ENCODE measurements at places on chromosomes 1 and 21.

DNA sequence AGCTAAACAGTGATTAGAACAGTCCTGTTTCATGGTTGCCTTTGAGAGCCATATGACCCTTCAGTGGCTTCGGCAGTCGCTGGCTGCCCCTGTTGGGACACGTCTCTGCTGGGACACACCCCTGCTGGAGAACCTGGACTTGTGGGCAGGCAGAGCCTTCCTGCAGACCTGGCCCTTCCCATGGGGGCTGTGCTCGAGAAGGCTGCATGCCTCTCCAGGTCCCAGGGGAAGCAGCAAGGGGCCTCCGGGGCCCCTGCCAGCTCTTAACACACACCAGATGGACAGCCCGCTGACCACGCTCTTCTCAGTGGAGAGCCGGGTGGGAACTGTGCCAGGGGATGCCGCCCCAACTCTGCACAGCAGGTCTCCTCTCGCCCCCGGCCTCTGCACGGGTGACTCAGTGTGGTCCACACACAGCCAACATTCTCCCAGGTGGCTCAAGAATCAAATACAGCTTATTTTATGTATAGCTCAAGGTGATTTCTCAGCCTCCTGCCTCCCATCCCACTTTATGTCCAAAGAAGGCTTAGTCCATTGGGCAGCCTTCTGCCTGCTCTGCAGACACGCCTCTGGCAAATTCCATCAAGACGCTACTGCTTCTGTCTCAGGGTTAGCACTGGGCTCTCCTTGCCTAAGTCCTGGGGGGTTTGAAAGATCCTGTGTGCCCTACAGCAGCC is 450.8 kb downstream of the KIF26B start:
- DNase-seq: no peak

- no peak for DNase-seq
Observed at GRCh38 chr1:63638471-63638870, 45.3 kb downstream of the PGM1 start.

DNA sequence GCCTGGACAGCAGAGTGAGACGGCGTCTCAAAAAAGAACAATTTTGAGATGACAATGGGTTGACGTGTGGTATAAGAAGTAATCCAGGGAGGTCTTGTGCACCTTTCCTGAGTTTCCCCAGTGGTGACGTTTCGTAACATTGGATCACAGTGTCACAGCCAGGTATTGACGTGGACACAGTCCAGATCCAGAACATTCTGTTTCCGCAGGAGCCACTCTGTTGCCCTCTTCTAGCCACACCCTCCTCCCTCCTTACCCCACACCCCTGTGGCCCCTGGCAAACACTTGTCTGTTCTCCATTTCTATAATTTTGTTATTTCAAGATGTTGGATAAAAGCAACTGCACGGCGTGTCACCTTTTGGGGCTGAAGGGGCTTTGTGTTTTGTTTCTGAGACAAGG is 6.5 kb upstream of the TRAPPC10 start:
- DNase-seq: no peak

GRCh38 chr1:76250271-76250670 is 175.7 kb downstream of the ST6GALNAC3 start:
- DNase-seq: no peak

- no peak for DNase-seq
Observed at GRCh38 chr1:43711049-43711448, 3.7 kb downstream of the ST3GAL3 start.

DNA sequence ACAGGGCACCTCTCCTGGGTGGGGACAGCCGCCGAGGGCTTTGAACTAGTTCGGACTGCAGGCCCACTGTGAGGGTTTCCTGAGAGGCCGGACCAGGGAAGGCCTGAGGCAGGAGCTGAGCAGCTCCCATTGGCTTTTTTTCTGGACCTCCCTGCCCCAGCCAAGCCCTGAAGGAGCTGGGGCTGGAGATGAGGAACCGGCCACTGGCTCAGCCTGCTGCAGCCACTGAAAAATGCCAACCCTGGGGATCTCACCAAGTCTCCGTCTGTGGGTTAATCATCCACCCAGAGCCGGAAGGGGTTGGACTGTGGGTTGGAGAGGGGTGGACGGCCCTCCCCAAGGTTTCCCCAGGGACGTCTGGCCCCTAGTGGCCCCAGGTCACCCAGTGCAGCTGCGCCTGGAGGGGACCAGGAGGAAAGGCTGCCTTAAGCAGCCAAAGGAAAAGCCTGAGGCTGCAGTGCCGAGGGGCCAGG is 2.5 kb downstream of the VWA1 start:
- DNase-seq: no peak

- DNase-seq: peak; percentile 13
Observed at GRCh38 chr1:48697066-48697707, 79.5 kb downstream of the BEND5 start.

DNA sequence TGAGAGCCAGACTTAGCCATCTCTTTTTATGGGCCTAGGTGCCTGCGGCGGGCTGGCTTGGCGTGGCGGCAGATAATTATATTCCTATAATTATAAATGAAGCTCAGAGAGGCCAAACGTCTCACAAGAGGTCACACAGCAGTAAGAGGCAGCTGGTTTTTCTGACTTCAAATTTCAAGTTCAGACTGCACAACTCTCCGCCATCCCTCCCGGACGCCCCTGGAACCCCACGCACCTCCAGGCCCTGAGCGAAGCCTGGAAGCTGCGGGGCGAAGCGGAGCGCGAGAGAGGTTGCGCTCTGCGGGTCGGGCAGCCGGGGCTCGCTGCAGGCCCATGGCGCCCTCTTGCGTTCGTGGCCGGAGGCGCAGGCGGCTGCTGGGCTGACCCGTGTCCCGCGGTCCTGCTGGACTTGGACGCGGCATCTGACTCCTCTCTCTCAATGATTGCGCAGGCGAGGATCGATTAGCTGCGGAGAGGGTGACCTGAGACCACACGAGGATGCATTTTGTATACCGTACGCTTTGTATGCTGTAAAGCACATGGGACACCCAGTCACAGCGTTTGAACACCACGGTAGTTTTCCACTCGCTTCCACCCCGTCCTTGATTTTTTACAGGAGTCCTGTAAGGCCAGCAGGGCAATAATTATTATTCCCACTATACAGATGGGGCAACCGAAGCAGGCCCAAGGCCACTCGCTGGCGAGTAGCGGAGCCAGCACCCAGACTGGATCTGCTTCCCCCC is 272.7 kb downstream of the FOXD2 start:
- peak; percentile 22 for DNase-seq

GRCh38 chr1:61285371-61285885 is 203.1 kb downstream of the NFIA start:
- DNase-seq: no peak

GRCh38 chr1:167066333-167067122 is 23.6 kb downstream of the GPA33 start:
- DNase-seq: peak; percentile 44

DNA sequence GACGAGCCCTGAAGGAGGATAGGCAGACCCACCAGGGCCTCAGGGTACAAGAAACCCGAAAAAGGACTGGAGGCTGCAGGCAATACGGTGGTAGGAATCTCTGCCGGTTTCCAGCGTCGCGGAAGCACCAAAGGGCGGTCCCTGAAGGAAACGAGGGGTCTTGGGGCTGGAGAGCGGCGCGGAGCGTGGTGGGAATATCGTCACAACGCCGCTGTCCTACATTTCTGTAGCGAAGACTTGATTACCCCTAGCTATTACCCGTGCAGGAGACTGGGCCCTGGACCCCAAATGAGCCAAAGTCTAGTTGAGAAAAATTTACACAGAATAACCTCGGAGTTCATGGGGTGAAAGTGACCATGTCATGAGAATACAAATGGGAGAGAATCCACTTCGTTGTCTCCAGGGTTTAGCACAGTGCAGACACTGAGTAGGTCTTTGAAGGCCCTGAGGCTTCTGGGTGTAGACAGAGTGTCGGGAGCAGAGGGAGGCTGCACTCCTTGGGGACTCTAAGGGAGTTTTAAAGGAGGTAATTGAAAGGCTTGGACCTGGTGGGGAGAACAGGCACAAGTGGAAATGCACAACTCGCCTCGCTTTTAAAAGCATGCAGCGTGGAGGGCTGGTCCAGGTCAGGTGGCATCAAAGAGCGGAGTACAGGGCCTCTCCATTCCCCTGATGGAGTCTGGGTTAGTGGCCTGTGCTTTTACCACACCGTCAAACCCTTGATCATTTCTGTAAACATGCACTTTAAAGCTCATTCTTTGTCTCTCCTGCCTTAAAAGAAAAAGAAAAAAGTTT is 1.5 kb downstream of the ATP1A1 start:
- DNase-seq: no peak

DNA sequence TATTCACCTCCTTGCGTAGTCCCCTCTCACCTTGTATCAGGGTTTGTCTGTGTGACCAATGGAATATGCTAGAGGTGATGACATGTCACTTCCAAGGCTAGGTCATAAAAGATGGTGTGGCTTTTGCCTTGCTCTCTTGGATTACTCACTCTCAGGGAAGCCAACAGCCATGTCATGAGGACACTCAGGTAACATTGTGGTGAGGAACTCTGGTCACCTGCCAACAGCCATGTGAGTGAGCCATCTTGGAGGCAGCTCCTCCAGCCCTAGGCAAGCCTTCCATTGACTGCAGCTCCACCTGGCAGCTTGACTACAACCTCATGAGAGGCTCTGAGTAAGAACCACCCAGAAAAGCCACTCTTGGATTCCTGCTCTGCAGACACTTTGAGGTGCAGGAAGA is 11.0 kb upstream of the HEYL start:
- DNase-seq: no peak

DNA sequence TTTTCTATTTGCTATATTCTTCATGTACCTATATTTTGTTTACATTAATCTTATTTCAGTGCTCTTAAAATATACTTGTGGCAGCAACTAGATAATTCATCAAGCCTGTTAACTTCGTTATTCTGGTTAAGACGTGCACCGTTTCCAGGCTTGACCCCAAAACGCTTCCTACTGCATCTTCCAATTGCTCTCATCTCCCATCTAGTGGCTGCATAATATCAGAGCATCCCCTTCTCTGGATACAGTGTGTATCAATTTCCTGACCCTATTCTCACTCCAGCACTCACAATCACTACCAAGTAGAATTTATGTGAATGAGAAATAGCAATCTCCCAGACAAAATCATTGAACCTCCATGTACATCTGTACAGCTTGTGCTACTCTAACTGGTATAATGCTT is 1280.3 kb upstream of the B3GALT2 start:
- no peak for DNase-seq

- no peak for DNase-seq
Observed at GRCh38 chr1:83897516-83897915, 101.4 kb downstream of the TTLL7 start.

DNA sequence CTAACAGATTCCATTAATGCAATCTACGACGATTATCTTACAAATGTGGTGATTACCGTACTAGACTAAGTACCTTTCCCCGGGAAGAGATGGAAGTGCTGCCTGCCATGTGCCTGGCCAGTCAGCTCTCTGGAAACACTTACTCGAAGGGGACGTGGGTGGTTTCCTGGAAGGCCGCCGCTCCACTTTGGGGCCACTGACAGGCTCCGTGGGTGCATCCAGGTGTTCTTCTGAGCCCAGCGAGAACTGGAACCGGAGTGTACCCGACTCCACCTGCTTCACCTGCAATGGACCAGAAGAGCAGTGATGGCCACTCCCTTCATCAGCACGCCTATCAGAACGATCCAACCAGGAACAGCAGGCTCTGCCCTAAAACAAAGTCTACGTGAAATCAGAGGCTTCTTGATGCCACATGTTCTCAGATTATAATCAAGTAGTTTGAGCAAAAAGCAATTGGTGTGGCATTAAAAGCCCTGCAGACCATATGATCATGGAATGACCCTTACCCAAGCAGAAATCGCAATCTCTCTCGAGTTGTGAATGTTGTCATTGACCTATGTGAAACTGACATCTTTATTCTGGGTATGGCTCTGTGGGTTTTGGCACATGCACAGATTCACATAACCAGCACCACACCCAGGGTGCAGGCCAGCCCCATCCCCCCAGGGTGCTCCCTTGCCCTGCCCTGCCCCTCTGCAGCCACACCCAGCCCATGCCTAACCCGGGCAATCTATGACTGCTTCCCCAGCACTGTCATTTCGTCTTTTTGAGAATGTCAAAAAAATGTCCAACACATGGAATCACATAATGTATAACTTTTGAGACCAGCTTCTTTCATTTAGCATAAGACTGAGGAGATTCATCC is 64.5 kb downstream of the NPHP4 start:
- no peak for DNase-seq

- DNase-seq: no peak
Observed at GRCh38 chr1:23237508-23237907, 20.2 kb upstream of the HTR1D start.

GRCh38 chr1:22850681-22851080 is 122.0 kb downstream of the LACTBL1 start:
- no peak for DNase-seq

DNA sequence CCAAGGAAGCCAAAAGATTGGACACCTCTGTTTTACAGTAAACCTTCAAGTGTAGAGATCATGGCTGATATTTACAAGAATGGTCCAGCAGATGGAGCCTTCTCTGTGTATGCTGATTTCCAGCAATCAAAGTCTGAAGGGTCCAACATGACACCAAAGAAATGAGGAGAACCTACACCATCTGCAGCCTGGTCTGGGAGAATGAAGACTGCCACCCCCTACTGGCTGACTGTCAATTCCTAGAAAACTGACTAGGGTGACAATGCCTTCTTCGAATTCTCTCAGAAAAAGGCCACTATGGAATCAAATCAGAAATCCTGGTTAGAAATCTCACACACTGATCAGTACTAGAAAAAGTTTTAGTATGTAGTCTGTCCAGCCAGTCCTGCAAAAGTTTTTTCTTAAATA is 83.3 kb downstream of the CDC42BPA start:
- no peak for DNase-seq

- DNase-seq: peak; percentile 64
Observed at GRCh38 chr1:211654838-211655787, 20.3 kb downstream of the NEK2 start.

GRCh38 chr1:192512426-192513162 is 63.0 kb upstream of the RGS1 start:
- no peak for DNase-seq

GRCh38 chr1:217562229-217562878 is 68.5 kb downstream of the GPATCH2 start:
- DNase-seq: no peak

DNA sequence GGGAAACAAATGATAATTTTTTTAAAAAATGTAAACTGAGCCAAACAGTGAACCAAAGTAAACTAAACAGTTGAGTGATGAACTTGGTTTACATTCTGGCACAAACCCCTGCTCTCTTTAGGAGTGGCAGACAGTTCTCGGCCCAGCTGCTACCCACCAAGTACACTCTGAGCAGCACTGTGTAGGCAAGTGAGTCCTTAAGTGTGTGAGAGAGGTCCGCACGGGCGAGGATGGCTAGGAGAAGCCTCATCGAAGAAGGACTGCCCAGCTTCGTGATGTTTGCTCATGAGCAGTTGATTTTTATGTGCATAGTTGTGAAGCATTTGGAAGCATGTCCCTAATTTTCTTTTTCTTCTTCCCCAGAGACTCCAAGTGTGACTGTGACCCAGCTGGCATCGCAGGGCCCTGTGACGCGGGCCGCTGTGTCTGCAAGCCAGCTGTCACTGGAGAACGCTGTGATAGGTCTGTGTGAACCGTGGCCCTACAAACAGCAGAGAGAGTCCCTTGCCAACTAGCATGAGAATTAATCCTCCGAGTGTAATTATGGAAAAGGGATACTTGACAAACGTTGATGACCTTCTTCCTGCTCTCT is 32.1 kb downstream of the LAMC2 start:
- no peak for DNase-seq

- DNase-seq: no peak
Observed at GRCh38 chr1:39016604-39017171, 9.5 kb upstream of the NDUFS5 start.
